Upper lobe of left lung (tissue), 6 donors: ENCODE measurements at places on chromosomes 1 and 21. TPM values are rescaled to one million over a fixed set of nuclear protein-coding genes. Genes with fewer than 3 reads are reported as not detected.

ZNF697 gene
- 6.6 TPM for total RNA-seq

GRCh38 chr1:226943156-226943555 is 3.1 kb downstream of the COQ8A start:
- no peak overlapping the region for H3K4me3 ChIP-seq
- no peaks in the 10 kb centered on the region for H3K36me3 ChIP-seq
- H3K27me3 ChIP-seq, result no peaks in the 10 kb centered on the region
- peaks cover 64% of the 10 kb centered on the region for H3K4me1 ChIP-seq

DNA sequence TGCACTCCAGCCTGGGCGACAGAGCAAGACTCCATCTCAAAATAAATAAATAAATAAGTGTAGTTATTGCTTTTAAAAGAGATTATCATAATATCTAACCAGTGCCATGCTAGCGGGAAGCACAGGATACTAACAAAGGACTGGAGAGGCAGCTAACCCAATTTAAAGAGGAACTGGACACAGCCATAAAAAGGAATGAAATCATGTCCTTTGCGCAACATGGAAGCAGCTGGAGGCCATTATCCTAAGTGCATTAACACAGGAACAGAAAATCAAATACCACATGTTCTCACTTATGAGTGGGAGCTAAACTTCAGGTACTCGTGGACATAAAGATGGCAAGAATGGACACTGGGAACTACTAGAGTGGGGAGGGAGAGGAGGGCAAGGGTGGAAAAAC is 54.9 kb downstream of the TM2D1 start:
- no peaks in the 10 kb centered on the region for H3K4me1 ChIP-seq
- H3K27me3 ChIP-seq, result no peaks in the 10 kb centered on the region
- H3K4me3 ChIP-seq, result no peak overlapping the region
- no peak overlapping the region for H3K27ac ChIP-seq
- H3K36me3 ChIP-seq, result no peaks in the 10 kb centered on the region
- no peak for DNase-seq

DNA sequence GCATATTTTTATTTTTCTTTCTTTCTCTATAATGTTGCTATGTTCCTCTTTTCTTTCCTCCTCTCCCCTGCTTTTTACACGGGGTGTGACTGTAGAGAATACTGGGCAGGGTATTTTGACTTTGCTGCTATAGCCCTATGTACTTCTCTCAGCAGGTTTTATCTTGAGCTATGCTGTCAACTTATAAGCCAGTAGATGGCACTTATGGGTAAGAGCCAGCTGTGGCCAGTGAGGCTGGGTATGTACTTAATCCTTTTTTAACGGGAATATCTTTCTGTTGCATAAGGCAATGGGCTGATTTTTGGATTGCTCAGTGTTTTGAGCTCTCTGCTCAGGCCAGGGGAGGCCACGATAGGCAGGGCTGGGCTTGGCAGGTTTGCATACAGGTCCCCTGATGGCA is 99.0 kb downstream of the KCNK2 start:
- no peaks in the 10 kb centered on the region for H3K4me1 ChIP-seq
- no peaks in the 10 kb centered on the region for H3K27me3 ChIP-seq
- H3K36me3 ChIP-seq, result no peaks in the 10 kb centered on the region
- H3K27ac ChIP-seq, result no peak overlapping the region

- no peak for DNase-seq
- no peaks in the 10 kb centered on the region for H3K4me1 ChIP-seq
- H3K27me3 ChIP-seq, result no peaks in the 10 kb centered on the region
- H3K27ac ChIP-seq, result no peak overlapping the region
- no peaks in the 10 kb centered on the region for H3K36me3 ChIP-seq
Observed at GRCh38 chr1:112007169-112007568, 17.7 kb upstream of the KCND3 start.

GRCh38 chr1:2443277-2444137 is 31.1 kb upstream of the PEX10 start:
- peaks cover 11% of the 10 kb centered on the region for H3K4me1 ChIP-seq
- no peaks in the 10 kb centered on the region for H3K27me3 ChIP-seq
- H3K36me3 ChIP-seq, result no peaks in the 10 kb centered on the region
- no peak overlapping the region for H3K4me3 ChIP-seq
- H3K27ac ChIP-seq, result no peak overlapping the region

DNA sequence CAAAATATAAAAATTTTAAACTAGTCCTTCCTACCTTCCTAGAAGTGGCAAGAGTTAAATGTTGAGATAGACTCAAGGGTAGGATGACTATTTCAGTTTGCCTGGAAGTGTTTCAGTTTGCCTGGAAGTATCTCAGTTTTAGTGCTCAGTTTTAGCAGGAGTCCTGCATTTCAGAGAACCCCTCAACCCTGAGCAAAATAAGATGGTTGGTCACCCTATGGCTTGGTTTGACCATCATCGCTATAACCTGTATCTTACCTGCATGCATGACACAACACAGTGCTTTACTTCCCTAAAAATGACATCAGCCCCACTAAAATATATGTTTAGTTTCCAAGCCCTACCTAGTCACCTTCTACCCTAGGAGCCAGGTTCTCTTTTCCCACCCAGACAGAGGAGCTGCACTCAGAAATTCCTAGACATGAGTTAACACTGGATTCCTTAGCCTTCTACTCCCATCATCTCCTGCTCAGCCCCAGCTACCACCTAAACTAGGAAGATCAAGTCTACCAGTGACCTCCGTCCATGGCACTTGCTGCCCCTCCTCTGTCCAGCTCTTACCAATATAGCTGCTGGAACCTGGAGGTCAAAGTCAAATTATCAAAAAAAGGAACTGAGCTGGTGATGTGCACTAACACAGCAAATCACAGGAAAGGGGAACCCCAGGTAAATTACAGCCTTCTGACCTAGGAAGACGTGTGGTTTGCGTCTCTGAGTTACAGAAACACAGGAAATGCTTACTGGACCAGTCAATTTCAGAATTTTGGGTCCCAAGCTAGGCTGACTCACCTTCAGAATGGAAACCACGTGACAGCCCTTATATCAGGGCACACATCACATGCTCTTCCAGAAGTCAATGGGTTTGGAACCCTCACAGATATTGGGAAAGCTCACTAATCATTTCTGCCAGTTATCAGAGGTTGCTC is 2.2 kb upstream of the G0S2 start:
- H3K4me1 ChIP-seq, result peaks cover 33% of the 10 kb centered on the region
- no peaks in the 10 kb centered on the region for H3K36me3 ChIP-seq
- H3K27ac ChIP-seq, result peak overlapping the region; percentile 80
- no peak overlapping the region for H3K4me3 ChIP-seq
- H3K27me3 ChIP-seq, result no peaks in the 10 kb centered on the region
